ENCODE measurements at places on chromosomes 1 and 21. TPM values are rescaled to one million over a fixed set of nuclear protein-coding genes. Genes with fewer than 3 reads are reported as not detected.

GRCh38 chr1:229650045-229650444 lies 24.0 kb downstream of the URB2 start:
- no peak for DNase-seq

GRCh38 chr1:231155808-231156207 lies 6.0 kb upstream of the TRIM67 start:
- DNase-seq: no peak

- DNase-seq: peak; percentile 89
Observed at GRCh38 chr1:165592945-165593823, 37.9 kb upstream of the MGST3 start.

DNA sequence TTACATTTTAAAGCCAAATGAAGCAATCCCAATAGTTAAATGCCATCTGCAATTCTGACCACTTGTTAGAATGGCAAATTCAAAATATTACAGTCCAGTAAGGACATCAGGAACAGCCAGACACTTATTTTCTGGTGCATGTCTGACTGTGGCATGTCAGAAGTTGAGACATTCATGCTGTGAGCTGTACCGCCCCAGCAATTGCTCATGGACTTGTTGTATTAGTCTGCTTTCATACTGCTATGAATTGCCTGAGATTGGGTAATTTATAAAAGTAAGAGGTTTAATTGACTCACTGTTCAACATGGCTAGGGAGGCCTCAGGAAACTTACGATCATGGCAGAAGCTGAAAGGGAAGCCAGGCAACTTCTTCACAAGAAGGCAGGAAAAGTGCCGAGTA lies 19.1 kb downstream of the DDAH1 start:
- DNase-seq: no peak

The DMBX1 gene
- total RNA-seq: not detected

The PATJ gene
- 8.1 TPM for total RNA-seq

DNA sequence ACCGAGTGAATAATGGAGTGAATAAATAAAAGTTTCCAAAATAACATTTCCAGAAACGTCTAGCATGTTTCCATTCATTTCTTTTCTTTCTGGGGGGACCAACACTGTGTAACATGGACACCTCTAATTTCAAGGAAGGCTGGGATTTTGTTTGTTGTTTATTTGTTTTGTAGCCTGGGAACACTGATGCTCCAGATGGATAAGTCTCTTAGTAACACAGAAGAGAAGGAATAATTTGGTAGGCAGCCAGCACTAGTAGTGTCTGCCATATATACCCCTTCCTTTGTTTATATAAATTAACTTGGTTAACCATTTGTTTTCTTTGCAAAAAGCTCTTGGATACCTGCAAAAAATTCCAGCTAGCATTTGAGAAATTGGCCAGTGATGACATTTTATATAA lies 411.4 kb upstream of the DEPDC1 start:
- no peak for DNase-seq

- DNase-seq: no peak
Observed at GRCh38 chr1:184424945-184425344, 38.1 kb downstream of the C1orf21 start.

- no peak for DNase-seq
Observed at GRCh38 chr1:193674292-193674944, 488.0 kb upstream of the B3GALT2 start.

DNA sequence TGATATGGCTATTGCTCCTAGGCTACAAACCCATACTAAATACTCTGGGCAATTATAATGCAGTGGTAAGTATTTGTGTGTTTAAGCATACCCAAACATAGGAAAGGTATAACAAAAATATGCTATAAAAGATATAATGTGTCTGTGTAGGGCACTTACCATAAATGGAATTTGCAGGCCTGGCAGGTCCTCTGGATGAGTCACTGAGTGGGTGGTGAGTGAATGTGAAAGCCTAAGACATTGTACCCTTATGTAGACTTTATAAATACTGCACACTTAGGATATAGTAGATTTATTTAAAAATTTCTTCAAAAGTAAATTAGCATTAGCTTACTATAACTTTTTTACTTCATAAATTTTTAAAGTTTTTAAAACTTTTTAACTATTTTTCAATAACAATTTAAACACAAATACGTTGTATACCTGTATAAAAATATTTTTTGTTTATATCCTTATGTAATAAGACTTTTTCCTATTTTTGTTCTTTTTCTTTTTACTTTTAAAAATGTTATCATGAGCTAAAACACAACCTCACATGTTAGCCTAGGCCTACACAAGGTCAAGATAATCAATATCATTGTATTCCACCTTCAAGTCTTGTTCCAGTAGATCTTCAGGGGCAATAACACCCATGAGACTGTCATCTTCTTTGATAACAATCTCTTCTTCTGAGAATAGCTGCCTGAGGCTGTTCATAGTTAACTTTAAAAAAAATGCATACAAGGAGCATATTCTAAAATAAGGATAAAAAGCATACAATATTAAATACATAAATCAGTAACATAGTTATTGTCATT lies 306.3 kb upstream of the RGS18 start:
- peak; percentile 1 for DNase-seq

The TTC22 gene
- total RNA-seq: 3.5 TPM

GRCh38 chr1:201020721-201021629 lies 2.5 kb downstream of the KIF21B start:
- peak; percentile 81 for DNase-seq

DNA sequence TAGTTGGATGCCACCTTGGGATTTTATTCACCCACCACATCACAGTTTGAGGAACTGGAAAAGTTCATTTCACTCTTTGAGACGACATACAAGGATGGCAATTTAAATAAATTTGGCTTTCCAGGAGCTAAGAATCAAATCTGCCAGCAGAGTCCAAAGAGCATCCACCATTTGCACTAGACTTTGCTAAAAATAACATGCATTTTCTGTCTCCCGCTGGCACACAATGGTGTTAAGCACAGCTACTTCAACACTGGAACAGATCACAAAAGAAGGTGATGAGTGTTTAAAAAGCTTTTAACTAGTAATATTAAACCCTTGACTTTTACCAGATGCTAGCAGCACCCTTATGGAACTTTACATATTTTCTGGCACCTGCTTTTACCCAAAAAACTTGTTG lies 44.6 kb downstream of the MAEL start:
- no peak for DNase-seq

DNA sequence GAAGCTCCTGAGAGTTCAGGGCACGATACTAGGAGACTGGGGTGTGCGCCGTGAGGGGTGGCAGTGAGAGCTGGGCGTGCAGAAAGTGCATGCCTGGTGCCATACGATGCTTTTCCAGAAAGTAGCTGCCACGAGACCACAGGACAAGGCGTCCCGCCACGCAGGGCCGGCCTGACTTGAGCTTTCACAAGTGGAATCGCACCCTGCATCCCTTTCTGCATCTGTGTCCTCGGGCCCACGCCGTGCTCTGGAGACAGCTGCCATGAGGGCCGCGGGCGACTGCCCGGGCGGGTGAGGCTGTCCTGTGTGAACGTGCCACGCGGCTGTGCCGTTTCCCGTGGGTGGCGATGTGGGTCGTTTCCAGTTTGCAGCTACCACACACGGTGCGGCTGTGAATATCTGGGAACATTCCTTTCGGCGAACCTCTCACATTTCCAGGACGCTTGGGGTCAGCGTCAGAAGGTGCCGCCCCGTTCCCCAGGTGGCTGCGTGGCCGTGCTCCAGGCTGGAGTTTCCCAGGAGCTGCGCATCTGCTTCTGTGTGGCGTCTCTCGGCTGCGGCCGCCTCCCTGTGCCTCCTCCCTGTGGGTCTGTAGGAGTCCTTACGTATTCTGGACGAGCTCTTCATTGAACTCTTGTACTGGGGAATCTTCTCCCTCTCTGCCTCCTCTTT lies 1.0 kb upstream of the PERM1 start:
- DNase-seq: no peak

DNA sequence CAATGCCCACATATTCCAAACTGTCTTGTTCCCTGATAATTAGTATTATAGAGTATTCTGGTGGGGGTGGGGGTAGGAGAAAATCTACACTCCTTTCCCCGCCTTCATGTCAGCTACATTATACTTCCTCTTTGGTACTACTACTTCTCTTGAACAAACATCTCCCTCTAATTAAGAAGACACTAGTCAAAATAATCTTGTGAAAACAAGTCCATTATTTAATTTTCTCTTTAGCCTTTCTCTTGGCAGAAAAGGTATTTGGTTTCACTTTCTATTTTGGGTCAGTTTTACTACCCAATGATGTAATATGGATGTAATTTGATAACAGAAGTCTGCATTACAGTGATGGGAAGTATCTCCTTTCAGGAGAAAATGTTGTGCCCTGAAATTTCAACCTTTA lies 22.5 kb downstream of the NTMT2 start:
- no peak for DNase-seq

GRCh38 chr1:3364551-3364950 lies 89.9 kb upstream of the ARHGEF16 start:
- no peak for DNase-seq

The KCNC4 gene
- 10.7 TPM for total RNA-seq

The RPS6KC1 gene
- total RNA-seq: 5.3 TPM

DNA sequence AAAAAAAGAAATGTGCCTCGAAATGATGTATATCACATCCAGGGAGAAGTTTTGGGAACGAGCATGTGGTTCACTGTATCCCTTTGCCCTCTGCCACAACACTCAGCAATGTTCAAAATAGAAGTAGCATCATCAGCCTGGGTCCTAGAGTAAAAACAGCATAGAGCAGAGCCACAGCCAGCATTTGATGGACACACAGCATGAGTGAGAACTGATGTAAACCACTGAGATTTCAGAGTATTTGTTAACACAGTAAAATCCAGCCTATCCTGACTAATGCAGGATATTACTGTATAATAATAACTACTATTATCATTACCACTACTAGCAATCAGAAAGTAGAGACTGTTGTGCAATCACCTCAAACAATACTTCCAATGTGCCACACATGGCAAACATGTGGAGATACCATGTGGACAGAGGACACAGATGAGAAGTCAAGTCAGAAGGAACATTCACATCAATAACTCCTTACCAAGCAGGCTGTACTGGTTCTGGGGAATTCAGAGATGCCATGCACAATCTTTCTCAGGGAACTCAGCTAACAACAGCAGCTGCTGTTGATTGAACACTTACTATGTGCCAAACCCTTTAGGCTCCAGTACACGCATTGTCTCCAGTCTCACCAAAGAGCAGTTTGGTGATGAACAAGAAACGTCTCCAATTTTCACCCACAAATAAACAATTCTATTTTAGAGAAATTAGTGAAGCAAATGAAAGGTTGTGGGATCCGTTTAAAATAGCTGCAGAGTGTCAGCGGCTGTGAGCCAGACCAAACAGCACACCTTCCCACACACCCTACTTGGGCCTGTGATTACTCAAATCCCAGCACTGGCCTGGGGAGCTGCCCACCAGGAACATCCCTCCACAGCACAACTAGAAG lies 16.6 kb upstream of the GFI1 start:
- DNase-seq: no peak

DNA sequence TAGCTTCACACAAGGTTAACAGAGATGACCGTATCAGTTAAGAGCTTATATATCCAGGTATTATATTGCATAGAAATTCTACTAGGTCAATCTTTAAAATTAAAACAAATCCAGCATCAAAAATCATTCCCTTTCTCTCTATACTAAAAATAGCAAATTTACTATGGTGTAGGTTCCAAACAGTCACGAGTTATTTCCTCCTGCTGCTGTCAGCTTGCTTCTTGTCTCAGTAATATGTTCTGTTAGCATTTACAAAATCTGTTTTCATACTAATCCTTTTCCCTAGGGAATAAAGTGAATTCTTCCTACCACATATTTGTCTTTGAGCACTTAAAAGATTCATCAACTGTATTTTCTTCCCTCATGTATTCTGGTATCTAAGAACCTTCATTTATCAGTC lies 2.5 kb downstream of the WDR26 start:
- DNase-seq: no peak

The MARCKSL1 gene
- 31.2 TPM for total RNA-seq

The KRTAP10-10 gene
- not detected for total RNA-seq

DNA sequence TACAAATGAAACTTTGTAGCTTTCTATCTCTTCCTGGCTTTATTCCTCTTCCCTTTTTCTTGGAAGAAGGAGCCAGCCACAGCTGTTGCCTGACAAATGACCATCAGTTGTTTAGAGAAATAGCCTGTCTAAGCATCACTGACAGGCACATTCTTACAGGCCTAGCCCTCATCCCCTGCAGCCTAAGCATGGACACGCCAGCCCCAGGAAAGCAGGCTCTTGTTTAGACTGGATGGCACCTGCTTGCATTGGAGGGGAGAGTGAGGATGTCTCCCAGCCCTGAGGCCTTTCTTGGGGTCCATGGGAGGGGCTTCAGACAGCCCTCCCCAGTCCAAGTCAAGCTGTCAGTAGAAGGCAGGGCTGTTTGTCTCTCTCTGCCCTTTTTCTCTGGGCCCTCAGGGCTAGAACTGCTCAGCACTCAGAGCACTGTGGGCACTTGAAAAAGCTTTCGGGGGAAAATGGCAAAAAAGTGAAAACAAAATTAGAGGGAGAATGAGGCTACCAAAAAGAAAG lies 282.5 kb upstream of the PLXNA2 start:
- no peak for DNase-seq

- DNase-seq: no peak
Observed at GRCh38 chr1:40636777-40637176, 28.7 kb downstream of the RIMS3 start.

The IFNLR1 gene
- 4.8 TPM for total RNA-seq

DNA sequence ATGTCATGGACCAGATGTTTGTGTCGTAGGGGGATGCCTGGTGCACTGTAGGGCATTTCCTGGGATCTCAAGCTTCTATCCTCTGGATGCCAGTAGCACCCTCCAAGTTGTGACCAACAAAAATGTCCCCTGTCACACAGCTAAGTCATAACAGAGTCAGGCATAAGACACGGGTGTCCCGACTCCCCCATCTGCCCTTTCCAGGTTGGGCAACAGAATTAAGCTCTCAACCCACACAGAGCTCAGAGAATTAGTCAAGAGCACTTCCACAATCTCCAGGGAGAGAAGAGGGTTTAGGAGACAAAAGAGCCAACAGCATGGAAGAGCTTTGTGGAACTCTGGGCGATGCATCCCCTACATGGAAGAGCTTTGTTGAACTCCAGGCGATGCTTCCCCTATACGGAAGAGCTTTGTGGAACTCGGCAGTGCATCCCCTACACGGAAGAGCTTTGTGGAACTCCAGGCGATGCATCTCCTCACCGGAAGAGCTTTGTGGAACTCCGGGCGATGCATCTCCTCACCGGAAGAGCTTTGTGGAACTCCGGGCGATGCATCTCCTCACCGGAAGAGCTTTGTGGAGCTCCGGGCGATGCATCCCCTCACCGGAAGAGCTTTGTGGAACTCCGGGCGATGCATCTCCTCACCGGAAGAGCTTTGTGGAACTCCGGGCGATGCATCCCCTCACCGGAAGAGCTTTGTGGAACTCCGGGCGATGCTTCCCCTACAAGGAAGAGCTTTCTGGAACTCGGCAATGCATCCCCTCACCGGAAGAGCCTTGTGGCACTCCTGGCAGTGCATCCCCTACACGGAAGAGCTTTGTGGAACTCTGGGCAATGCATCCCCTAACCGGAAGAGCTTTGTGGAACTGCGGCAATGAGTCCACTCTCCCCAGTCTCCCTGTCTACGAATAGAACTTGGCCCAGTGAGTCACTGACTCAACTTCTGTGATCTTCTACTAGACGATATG lies 422.7 kb downstream of the KIF26B start:
- no peak for DNase-seq
